ENCODE measurements at places on chromosomes 12 and 14. TPM values are rescaled to one million over a fixed set of nuclear protein-coding genes. Genes with fewer than 3 reads are reported as not detected.

GRCh38 chr12:120720234-120720986, 5.2 kb upstream of the ACADS start:
- peaks cover 22% of the 10 kb centered on the region for H3K4me1 ChIP-seq
- peaks cover 42% of the 10 kb centered on the region for H3K36me3 ChIP-seq
- no peak for DNase-seq
- no peak overlapping the region for H3K4me3 ChIP-seq
- H3K27ac ChIP-seq: peak overlapping the region; percentile 37

DNA sequence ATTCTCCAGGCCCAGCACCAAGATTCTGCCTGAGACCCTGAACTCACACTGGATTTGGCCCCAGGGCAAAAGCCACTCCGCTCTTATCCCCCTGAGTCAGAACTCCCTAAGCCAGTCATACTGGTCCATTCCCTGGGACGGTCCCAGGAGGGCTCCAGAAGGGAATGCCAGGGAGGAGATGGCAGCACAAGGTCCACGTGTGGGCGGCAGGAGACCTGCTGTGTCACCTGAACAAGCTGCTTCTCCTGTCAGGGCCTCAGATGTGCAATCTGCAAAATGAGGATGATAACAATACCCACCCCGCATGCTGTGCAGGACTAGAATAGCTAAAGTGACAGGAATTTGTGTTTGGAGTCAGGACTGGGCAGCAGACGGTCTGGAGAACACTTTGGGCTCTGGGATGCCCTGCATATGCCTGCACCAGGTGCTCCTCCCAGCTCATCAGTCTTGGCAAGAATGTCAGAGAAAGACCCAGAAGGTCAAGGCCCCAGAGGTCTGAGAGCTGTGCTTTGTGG, 40.3 kb downstream of the CMKLR1 start:
- no peak for DNase-seq
- H3K4me1 ChIP-seq: peaks cover 36% of the 10 kb centered on the region
- H3K4me3 ChIP-seq: no peak overlapping the region

DNA sequence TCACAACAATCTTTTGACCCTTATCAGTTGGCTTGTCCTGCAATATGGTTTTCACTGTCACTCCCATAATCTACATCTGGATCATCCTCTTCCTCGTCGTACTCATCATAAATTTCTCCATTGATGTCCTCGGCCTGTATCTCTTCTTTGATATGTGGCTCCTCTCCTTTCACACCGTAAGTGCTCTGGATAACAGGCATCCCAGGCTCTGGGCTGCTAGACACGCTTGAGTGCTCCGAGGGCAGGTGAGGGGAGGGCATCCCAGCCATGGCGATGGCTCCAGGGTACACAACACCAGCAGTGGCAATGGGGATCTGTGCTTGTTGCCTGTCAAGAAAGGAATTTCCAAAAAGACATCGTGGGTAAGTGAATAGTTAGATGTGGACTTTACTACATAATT, 415.3 kb downstream of the SOX5 start:
- H3K4me3 ChIP-seq: no peak overlapping the region
- H3K4me1 ChIP-seq: peaks cover 4% of the 10 kb centered on the region
- DNase-seq: peak; percentile 47
- H3K27ac ChIP-seq: no peak overlapping the region
- no peaks in the 10 kb centered on the region for H3K27me3 ChIP-seq

- peaks cover 69% of the 10 kb centered on the region for H3K4me1 ChIP-seq
- DNase-seq: no peak
- peak overlapping the region; percentile 29 for H3K4me3 ChIP-seq
- no peak overlapping the region for H3K27ac ChIP-seq
- no peaks in the 10 kb centered on the region for H3K27me3 ChIP-seq
These were observed 6.5 kb downstream of the PDE3A start for GRCh38 chr12:20374795-20375194.

- H3K27me3 ChIP-seq: no peaks in the 10 kb centered on the region
- H3K36me3 ChIP-seq: peaks cover 26% of the 10 kb centered on the region
- H3K4me1 ChIP-seq: peaks cover 53% of the 10 kb centered on the region
- DNase-seq: no peak
These were observed 5.8 kb downstream of the JDP2 start for GRCh38 chr14:75433631-75434071.

- no peaks in the 10 kb centered on the region for H3K27me3 ChIP-seq
- H3K4me3 ChIP-seq: no peak overlapping the region
- no peaks in the 10 kb centered on the region for H3K36me3 ChIP-seq
- peaks cover 39% of the 10 kb centered on the region for H3K4me1 ChIP-seq
These were observed 5.5 kb upstream of the TCP11L2 start for GRCh38 chr12:106297075-106297474.

- no peak for DNase-seq
- no peaks in the 10 kb centered on the region for H3K27me3 ChIP-seq
- H3K27ac ChIP-seq: peak overlapping the region; percentile 61
- no peaks in the 10 kb centered on the region for H3K4me1 ChIP-seq
These were observed 13.1 kb downstream of the ATXN3 start for GRCh38 chr14:92093320-92093719.

DNA sequence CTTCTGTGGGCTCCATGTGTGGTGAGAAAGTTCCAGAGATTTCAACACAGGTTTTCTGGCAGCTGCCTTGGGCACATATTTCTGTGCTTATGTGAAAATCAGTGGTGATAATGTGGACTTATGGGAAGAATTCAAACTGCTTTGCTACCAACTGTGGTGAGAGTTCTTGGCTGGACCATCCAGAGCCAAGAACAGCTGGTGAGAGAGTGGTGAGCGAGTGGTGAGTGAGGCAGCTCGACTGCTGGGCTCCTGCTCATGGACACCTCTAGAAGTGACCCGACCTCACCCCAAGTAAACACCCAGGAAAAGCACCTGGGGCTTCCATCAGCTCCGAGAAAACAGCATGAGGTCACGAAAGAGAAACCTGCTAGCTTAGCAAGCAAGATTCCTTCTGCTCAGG, 106.4 kb downstream of the PIWIL1 start:
- no peaks in the 10 kb centered on the region for H3K36me3 ChIP-seq
- no peak overlapping the region for H3K27ac ChIP-seq

DNA sequence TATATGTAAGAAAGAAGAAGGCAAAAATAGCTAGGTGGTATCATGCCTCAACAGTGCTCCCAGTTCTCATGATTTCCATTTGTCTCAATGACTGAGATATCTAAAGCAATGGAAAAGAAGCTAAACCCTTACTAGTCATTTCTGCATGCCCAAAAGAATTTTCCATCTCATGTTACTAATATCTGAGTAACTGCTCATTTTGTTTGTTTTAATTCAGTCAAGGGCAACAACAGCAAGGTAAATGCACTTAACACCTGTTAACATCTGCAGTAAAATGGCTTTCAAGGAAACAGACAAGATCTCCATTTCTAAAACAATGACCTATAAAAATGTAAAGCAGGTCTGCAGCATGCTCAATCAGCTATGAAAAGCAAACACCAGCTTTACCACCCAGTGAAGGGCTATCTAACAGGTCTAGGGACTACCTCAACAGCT, 19.4 kb upstream of the SELPLG start:
- peaks cover 26% of the 10 kb centered on the region for H3K4me1 ChIP-seq
- H3K27ac ChIP-seq: peak overlapping the region; percentile 47
- DNase-seq: no peak
- H3K4me3 ChIP-seq: no peak overlapping the region

GRCh38 chr14:54728700-54729527, 162.0 kb downstream of the SAMD4A start:
- H3K27ac ChIP-seq: peak overlapping the region; percentile 24
- peaks cover 33% of the 10 kb centered on the region for H3K4me1 ChIP-seq

Gene IL31
- not detected for total RNA-seq

- H3K4me1 ChIP-seq: peaks cover 56% of the 10 kb centered on the region
- H3K4me3 ChIP-seq: no peak overlapping the region
- H3K27me3 ChIP-seq: no peaks in the 10 kb centered on the region
- peaks cover 27% of the 10 kb centered on the region for H3K36me3 ChIP-seq
- peak overlapping the region; percentile 86 for H3K27ac ChIP-seq
These were observed 35.9 kb downstream of the FLRT2 start for GRCh38 chr14:85565862-85566296.

Gene RNASE3
- total RNA-seq: not detected

GRCh38 chr12:7512553-7512952, 9.0 kb upstream of the CD163 start:
- H3K27me3 ChIP-seq: peaks cover 8% of the 10 kb centered on the region
- H3K4me3 ChIP-seq: no peak overlapping the region
- peaks cover 3% of the 10 kb centered on the region for H3K4me1 ChIP-seq
- no peak for DNase-seq

DNA sequence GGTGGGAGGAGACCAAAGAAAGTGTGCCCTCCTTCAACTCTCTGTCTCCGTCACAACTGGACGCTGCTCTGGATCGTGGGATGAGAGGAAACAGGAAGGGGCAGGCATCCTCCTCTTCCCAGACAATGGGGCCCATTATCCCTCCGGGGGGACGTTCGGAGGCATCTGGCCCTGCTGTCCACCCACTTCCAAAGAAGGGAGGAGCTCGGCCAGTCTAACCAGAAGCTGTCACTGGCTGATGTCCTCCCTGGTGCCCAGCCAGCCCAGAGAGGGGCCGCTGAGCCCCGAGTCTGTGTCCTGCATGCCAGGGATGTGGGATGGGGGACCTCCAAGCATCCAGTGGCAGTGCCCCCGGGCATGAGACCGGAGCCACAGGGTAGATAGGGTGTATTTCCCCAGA, 39.8 kb upstream of the MEG3 start:
- no peak overlapping the region for H3K27ac ChIP-seq
- peak; percentile 46 for DNase-seq
- H3K4me3 ChIP-seq: no peak overlapping the region
- H3K4me1 ChIP-seq: no peaks in the 10 kb centered on the region
- H3K36me3 ChIP-seq: no peaks in the 10 kb centered on the region

DNA sequence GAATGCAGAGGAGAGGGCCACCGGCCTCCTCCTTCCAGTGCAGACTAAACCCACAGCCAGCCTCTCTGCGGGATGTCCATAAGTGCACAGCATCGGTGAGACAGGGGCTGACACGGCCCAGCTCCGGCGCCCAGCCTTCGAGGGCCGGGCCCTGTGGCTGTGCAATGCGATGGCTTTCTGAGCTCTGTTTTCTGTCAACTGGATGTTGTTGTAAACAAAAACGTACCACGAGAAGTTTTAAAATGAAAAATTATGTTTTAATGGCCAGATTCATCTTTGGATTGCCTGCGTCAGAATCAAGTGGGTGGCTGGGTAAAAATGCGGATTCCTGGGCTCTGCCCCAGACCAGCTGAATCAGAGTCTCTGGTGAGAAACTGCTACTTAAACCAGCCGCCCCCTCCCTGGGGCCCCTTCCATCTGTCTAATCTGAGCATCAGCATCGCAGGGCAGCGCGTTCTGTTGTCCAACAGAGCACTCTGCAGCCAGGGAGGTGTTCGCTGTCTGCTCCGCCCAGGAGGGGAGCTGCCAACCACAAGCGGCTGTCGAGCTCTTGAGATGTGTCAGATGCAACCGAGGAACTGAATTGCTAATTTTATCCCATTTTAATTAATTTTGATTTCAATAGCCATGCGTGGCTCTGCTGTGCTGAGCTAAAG, 133.4 kb downstream of the RFLNA start:
- H3K4me3 ChIP-seq: no peak overlapping the region
- peak overlapping the region; percentile 78 for H3K27ac ChIP-seq
- H3K4me1 ChIP-seq: peaks cover 37% of the 10 kb centered on the region

Gene KLRG1
- 0.17 TPM for total RNA-seq

- H3K27me3 ChIP-seq: no peaks in the 10 kb centered on the region
- H3K36me3 ChIP-seq: peaks cover 22% of the 10 kb centered on the region
- no peak overlapping the region for H3K4me3 ChIP-seq
- no peak for DNase-seq
These were observed 34.1 kb downstream of the SCFD1 start for GRCh38 chr14:30656190-30656632.

Gene CCDC63
- not detected for total RNA-seq

DNA sequence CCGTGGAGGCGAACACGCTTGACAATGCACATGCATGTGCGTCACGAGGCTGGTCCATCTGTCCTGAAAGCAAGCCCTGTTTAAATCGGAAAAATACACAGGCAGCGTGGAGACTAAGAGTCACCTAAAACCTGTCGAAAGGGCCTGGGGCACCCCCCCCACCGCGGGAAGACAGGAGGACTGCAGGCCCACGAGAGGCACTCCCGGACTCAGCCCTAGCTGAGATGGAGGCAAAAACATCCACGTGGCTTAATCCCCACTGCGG, 54.1 kb downstream of the CDC42BPB start:
- no peak overlapping the region for H3K4me3 ChIP-seq
- peaks cover 4% of the 10 kb centered on the region for H3K4me1 ChIP-seq
- H3K36me3 ChIP-seq: peaks cover 25% of the 10 kb centered on the region
- no peaks in the 10 kb centered on the region for H3K27me3 ChIP-seq
- DNase-seq: no peak

DNA sequence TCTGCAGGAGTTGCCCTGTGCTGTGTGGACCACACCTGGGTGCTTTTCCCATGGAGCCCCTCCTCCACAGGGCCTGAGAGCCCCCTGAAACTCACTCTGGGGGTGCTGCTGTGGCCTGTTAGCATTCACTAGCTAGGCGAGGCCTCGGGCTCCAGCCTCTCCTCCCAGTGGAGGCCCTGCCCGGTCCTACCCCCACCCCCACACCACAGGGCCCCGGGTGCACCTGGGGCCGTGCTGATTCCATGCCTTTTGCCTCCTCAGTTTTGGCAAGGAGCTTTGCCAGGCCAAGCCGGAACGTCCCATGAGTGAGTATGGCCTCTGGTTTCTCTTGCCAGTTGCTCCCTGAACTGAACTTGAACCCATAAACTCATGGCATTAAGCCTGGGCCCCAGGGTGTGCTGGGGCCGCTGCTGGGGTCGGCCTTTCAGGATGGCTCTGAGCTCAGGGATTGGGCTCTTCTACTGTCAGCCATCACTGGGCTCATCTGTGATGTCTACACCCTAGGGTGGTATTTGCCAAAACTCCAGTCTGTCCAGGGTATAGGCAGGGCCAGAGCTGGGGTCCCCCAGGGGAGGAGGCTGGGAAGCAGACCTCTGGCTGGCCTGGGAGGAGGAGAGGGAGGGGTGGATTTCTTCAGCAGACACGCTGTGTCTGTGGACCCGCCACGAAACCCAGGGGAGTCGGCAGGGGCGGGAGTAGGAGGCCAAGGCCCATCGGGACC, 58.7 kb upstream of the TSPAN9 start:
- H3K27ac ChIP-seq: no peak overlapping the region
- H3K36me3 ChIP-seq: peaks cover 25% of the 10 kb centered on the region
- H3K27me3 ChIP-seq: no peaks in the 10 kb centered on the region

GRCh38 chr14:104700747-104701217, 11.4 kb downstream of the INF2 start:
- no peak for DNase-seq
- H3K27me3 ChIP-seq: no peaks in the 10 kb centered on the region
- no peak overlapping the region for H3K4me3 ChIP-seq
- H3K27ac ChIP-seq: no peak overlapping the region

Gene PLCZ1
- not detected for total RNA-seq

Gene OTUB2
- total RNA-seq: 0.99 TPM

GRCh38 chr14:91323671-91324605, 79.4 kb upstream of the GPR68 start:
- DNase-seq: peak; percentile 81
- no peaks in the 10 kb centered on the region for H3K36me3 ChIP-seq
- H3K4me1 ChIP-seq: no peaks in the 10 kb centered on the region
- no peaks in the 10 kb centered on the region for H3K27me3 ChIP-seq

GRCh38 chr12:106006382-106006781, 132.4 kb downstream of the NUAK1 start:
- H3K27me3 ChIP-seq: no peaks in the 10 kb centered on the region
- DNase-seq: no peak
- no peak overlapping the region for H3K27ac ChIP-seq

Gene TRMT61A
- total RNA-seq: 9.9 TPM
